ENCODE measurements at places on chromosomes 13 and 19.

- H3K27me3 ChIP-seq, result no peaks in the 10 kb centered on the region
- H3K36me3 ChIP-seq, result peaks cover 1% of the 10 kb centered on the region
- H3K27ac ChIP-seq, result no peak overlapping the region
- no peak for DNase-seq
- no peak overlapping the region for H3K4me3 ChIP-seq
- H3K4me1 ChIP-seq, result peaks cover 3% of the 10 kb centered on the region
Measured at GRCh38 chr19:49196527-49197240, 39.1 kb downstream of the TRPM4 start.

GRCh38 chr13:44437356-44438233 is 64.0 kb downstream of the SERP2 start:
- peak overlapping the region; percentile 61 for H3K4me3 ChIP-seq
- H3K27ac ChIP-seq, result peak overlapping the region; percentile 85
- peaks cover 22% of the 10 kb centered on the region for H3K4me1 ChIP-seq
- peak; percentile 18 for DNase-seq
- H3K27me3 ChIP-seq, result no peaks in the 10 kb centered on the region

DNA sequence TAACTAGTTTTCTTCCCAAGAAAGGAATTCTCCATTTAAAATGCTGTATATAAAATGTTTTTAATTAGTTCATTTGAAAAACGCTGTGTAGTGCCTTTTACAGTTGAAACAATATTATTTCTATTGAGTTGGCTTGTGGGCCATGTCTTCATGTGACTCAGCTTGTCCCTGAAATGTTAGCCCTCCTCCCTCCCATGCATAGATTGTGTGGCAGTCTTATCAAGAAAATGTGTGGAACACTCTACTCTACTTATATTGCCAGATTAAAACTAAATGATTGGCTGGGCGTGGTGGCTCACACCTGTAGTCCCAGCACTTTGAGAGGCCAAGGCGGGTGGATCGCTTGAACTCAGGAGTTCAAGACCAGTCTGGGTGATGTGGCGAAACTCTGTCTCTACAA is 33.4 kb downstream of the TFDP1 start:
- no peaks in the 10 kb centered on the region for H3K27me3 ChIP-seq
- peaks cover 10% of the 10 kb centered on the region for H3K4me1 ChIP-seq
- DNase-seq, result no peak
- no peaks in the 10 kb centered on the region for H3K36me3 ChIP-seq
- no peak overlapping the region for H3K4me3 ChIP-seq

GRCh38 chr13:98280176-98280510 is 103.1 kb upstream of the RNF113B start:
- no peak overlapping the region for H3K27ac ChIP-seq
- DNase-seq, result no peak
- no peak overlapping the region for H3K4me3 ChIP-seq
- H3K4me1 ChIP-seq, result peaks cover 4% of the 10 kb centered on the region
- no peaks in the 10 kb centered on the region for H3K27me3 ChIP-seq

GRCh38 chr13:97067017-97067895 is 73.0 kb upstream of the OXGR1 start:
- DNase-seq, result peak; percentile 31
- no peaks in the 10 kb centered on the region for H3K36me3 ChIP-seq
- H3K27ac ChIP-seq, result no peak overlapping the region

DNA sequence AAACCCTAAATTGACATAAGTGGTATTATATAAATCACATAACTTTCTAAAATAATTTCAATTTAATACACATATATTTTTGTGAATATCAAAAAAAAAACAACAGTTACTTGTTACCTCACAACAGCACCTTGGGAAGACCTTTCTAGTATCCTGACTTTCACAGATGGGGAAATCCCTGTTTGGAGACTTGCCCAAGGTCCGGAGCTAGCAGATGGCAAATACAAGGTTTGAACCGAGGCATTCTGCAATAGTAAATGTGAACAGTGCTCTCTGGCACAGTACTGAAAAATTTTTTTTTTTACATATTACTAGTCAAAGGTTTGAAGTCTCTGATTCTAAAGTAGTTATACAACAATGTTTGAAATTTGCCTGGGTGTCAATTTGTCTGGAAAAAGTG is 104.5 kb downstream of the SUCLA2 start:
- H3K27ac ChIP-seq, result no peak overlapping the region
- H3K36me3 ChIP-seq, result no peaks in the 10 kb centered on the region
- DNase-seq, result no peak

DNA sequence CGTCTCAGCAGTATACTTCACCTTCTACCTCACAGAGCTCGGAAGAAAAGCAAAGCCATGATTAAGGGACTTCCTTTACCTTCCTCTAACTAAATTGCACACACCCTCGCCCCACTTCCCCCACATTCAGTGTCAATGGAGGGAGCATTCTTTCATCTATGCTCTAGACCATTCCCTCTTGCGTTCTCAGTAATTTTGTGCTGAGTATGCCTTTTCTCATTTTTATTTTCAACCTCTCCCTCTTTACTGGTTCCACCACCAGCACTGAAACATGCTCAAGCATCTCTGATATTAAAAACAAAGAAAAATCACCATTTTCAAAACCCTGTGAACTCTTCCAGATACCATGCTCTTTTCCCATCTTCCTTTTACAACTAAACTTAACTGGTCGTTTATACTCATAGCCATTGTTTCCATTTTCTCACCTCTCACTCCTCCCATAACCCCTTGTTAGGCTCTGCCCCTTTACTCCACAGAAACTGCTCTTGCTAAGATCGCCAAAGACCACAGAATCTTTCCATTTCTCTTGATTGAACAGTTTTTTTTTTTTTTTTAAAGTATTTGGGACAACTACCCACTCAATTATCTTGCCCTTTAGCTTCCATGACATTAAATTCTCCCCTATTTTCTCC is 32.4 kb downstream of the SERPINE3 start:
- no peaks in the 10 kb centered on the region for H3K27me3 ChIP-seq
- no peak overlapping the region for H3K4me3 ChIP-seq
- no peak for DNase-seq
- peaks cover 51% of the 10 kb centered on the region for H3K36me3 ChIP-seq
- no peak overlapping the region for H3K27ac ChIP-seq

- no peaks in the 10 kb centered on the region for H3K36me3 ChIP-seq
- H3K27ac ChIP-seq, result no peak overlapping the region
- no peak overlapping the region for H3K4me3 ChIP-seq
- peaks cover 72% of the 10 kb centered on the region for H3K27me3 ChIP-seq
Measured at GRCh38 chr13:94702181-94703041, 9.9 kb downstream of the SOX21 start.

DNA sequence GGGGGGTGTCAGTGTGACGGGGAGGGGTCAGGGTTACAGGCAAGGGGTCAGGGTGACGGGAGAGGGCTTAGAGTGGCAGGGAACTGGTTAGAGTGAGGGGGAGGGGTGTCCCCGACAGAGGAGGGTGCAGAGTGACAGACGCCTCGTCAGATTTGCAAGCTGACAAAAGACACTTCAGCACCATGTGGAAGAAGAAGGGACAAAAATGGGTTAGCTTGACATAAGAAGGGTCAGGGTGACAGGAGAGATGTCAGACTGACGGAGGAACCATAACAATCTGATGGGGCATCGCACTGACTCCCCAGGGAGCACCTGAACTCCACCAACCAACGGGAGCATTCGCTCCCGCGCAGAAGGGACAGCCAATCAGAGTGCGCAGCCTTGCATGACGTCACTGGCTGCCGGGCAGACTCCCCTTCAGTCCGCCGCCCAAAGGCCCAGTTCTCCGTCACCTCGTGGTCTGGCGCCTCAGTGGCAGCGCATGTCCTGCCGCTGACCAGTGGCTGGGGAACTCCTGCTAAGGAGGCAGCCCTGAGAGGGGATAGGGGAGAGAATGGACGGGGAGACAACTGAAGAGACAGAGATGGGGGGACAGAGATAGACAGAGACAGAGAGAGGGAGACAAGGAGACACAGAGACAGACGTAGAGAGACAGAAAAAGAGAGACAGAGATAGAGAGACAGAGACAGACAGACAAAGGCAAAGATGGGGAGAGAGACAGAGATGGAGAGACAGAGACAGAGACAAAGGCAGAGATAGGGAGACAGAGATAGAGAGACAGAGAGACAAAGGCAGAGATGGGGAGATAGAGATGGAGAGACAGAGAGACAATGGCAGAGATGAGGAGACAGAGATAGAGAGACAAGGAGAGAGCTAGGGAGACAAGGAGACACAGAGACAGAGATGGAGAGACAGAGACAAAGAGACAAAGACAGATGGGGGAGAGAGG is 30.2 kb downstream of the C19orf81 start:
- H3K36me3 ChIP-seq, result no peaks in the 10 kb centered on the region
- no peaks in the 10 kb centered on the region for H3K27me3 ChIP-seq
- DNase-seq, result peak; percentile 26
- no peak overlapping the region for H3K4me3 ChIP-seq

DNA sequence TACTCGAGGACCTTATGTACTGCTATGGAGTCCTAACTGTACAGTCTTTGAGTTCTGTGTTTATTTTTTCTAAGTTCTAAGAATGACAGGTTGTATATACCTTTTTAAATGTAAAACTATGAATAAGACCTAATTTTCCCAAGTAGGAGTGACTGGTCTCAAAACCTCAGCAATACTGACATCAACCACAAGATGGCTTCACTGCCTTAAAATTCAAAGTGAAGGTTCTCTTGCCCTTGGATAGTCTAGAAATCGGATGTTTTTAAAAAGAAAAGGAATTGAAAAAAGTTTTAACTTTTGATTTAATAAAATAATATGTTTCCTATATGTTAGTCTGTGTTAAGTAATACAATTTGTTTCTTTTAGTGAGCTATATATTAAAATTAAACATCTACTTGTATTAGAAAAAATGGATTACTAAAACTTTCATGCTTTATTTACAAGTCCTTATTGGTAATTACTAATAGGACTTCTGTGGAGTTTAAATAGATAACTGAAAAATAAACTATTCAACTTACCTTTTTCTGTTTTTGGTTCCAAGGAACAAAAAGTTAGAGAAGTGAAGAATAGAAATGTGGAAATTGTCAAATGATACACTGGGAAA is 52.0 kb downstream of the TDRD3 start:
- no peak overlapping the region for H3K27ac ChIP-seq
- H3K27me3 ChIP-seq, result no peaks in the 10 kb centered on the region
- H3K36me3 ChIP-seq, result no peaks in the 10 kb centered on the region
- H3K4me1 ChIP-seq, result no peaks in the 10 kb centered on the region
- DNase-seq, result peak; percentile 33

- peaks cover 30% of the 10 kb centered on the region for H3K4me1 ChIP-seq
- no peak for DNase-seq
- H3K36me3 ChIP-seq, result no peaks in the 10 kb centered on the region
- no peaks in the 10 kb centered on the region for H3K27me3 ChIP-seq
Measured at GRCh38 chr19:2043961-2044708, 6.9 kb downstream of the MKNK2 start.

- H3K27ac ChIP-seq, result peak overlapping the region; percentile 57
- peak; percentile 81 for DNase-seq
- H3K36me3 ChIP-seq, result no peaks in the 10 kb centered on the region
- H3K27me3 ChIP-seq, result no peaks in the 10 kb centered on the region
Measured at GRCh38 chr13:44364345-44365000, 9.2 kb upstream of the SERP2 start.

DNA sequence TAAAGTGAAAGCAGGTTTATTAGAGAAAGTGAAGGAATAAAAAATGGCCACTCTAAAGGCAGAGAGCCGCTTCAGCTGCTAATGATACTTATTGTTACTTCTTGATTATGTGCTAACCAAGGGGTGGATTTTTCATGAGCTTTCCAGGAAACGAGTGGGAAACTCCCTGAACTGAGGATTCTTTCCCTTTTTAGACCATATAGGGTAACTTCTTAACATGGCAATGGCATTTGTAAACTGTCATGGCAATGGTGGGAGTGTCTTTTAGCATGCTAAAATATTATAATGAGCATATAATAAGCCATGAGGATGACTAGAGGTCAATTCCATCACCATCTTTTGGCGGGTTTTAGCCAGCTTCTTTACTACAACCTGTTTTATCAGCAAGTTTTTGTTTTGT is 890.0 kb downstream of the UQCRFS1 start:
- no peaks in the 10 kb centered on the region for H3K4me1 ChIP-seq
- H3K4me3 ChIP-seq, result no peak overlapping the region
- no peaks in the 10 kb centered on the region for H3K27me3 ChIP-seq
- no peak for DNase-seq
- H3K27ac ChIP-seq, result no peak overlapping the region

GRCh38 chr19:19448238-19448544 is 42.7 kb downstream of the GATAD2A start:
- DNase-seq, result no peak
- H3K27me3 ChIP-seq, result no peaks in the 10 kb centered on the region
- H3K27ac ChIP-seq, result no peak overlapping the region
- H3K4me1 ChIP-seq, result peaks cover 21% of the 10 kb centered on the region

- peaks cover 10% of the 10 kb centered on the region for H3K4me1 ChIP-seq
- no peak overlapping the region for H3K4me3 ChIP-seq
- H3K36me3 ChIP-seq, result no peaks in the 10 kb centered on the region
- no peak overlapping the region for H3K27ac ChIP-seq
- no peaks in the 10 kb centered on the region for H3K27me3 ChIP-seq
Measured at GRCh38 chr19:14146789-14147216, 10.4 kb upstream of the ASF1B start.

DNA sequence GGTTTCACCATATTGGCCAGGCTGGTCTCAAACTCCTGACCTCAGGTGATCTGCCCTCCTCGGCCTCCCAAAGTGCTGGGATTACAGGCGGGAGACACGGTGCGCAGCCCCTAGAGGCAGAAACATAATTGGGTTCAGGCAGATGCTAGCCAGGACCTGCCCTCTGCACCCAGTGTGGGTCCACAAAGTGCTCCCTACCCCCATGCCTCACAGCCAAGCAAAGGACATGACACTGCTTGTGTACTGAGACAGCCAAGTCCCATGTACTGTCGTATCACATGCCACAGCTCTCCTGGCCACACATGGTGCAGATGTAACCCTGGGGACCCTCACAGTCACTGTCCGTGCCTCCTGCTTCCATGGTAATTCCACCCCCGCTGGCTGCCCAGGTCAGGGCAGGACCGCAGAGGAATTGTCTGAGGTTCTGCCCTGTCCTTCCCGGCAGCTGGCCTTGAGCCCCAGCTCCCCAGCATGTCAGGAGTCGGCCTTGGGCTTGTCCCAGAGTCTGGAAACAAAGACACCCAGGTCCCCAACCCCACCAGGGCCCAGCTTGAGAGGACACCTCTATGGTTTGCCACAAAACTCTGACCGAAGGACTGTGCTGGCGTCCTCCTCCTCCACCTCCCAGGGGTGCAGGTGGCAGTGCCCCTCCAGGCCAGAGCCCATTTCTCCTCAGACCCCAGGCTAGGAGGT is 7.6 kb downstream of the PRR36 start:
- no peaks in the 10 kb centered on the region for H3K36me3 ChIP-seq
- H3K4me3 ChIP-seq, result no peak overlapping the region
- H3K27me3 ChIP-seq, result peaks cover 11% of the 10 kb centered on the region

- no peaks in the 10 kb centered on the region for H3K36me3 ChIP-seq
- no peaks in the 10 kb centered on the region for H3K4me1 ChIP-seq
- no peak overlapping the region for H3K4me3 ChIP-seq
- H3K27me3 ChIP-seq, result no peaks in the 10 kb centered on the region
- H3K27ac ChIP-seq, result no peak overlapping the region
- DNase-seq, result peak; percentile 10
Measured at GRCh38 chr13:67557642-67558241, 327.6 kb upstream of the PCDH9 start.

DNA sequence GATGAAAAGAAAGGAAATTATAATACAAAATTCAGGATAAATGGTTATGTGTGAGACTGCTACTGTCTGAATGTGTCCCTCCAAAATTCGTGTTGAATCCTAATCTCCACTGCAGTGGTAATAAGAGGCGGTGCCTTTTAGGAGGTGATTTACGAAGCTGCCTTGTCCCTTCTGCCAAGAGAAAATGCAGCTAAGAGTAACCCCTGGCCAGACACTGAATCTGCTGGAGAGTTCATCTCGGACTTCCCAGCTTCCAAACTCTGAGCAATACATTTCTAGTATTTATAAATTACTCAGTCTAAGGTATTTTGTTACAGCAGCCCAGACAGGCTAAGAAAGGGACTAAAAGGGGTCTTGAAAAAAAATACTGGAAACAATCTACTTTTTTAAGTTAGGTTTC is 152.6 kb downstream of the KLF12 start:
- H3K4me1 ChIP-seq, result no peaks in the 10 kb centered on the region
- H3K36me3 ChIP-seq, result no peaks in the 10 kb centered on the region
- DNase-seq, result peak; percentile 8
